NCI-H526 (cell line): ENCODE measurements at places on chromosomes 7 and 10.

DNA sequence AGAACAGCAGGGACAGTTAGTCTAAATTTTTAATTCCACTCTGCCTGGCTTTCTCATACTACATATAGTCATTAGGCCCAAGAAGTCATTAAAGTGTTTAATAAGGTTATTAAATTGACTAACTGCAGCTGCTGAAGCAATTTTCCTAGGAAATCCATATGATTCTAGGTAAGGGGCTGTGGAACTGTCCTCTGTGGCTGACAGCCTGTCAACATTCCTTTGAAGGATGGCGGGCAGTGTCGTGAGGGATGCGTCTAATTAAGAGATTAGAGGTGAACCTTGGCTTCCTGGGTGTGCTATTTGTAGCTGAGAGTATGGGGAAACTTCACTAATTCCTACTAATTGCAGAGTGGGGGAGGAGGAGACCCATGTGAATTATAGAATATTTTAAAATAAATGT lies 64.6 kb downstream of the SNX10 start:
- no peak for DNase-seq

DNA sequence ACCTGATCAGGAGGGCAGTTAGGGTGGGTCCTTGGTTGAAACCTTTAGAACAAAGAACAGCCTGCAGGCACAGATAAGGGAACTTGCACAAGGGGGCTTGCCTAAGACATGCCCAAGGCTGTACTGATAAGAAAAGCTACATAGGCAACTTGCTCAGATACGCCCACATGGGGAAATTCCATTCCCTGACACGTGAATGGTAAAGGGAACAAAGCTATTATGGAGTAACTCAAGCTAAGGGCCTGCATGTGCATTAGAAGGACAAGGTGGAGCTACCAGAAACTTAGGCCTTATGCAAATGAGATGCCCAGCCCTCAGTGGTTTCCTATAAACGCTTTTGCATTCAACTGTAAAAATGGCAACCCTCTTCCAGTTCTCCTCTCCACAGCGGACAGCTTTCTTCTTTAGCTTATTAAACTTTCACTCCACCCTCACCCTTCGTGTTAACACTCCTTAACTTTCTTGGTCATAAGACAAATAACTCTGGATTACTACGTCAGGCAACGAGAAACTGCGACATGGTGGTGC lies 1192.1 kb upstream of the CELF2 start:
- DNase-seq, result peak; percentile 1

DNA sequence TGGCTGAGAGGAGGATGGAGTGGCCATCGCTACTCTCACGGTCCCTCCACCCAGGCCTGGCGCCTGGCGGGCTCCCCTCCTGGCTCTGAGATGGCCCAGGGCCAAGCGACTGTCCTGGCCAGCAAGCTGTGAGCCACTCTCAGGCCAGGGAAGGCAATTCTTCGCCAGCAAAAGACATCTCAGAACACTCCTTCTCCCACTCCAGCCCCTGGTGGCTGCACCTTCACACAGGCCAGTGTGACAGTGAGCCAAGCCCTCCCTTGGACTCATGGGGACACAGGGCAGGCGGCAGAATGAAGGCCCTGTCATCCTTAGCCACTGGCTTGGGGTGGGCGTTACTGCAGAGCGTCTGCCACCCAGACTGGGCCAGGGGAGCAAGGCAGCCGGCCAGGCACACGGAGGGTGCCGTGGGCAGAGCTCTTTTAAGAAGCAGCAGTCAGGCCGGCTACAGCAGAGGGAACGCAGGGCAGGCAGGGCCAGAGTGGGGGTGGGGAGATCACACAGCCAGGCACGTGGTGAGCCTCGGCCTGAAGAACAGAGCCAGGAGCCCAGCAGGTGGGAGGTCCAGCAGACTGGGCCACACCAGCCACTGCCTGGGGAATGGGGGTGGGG lies 14.4 kb downstream of the STK32C start:
- DNase-seq, result no peak

DNA sequence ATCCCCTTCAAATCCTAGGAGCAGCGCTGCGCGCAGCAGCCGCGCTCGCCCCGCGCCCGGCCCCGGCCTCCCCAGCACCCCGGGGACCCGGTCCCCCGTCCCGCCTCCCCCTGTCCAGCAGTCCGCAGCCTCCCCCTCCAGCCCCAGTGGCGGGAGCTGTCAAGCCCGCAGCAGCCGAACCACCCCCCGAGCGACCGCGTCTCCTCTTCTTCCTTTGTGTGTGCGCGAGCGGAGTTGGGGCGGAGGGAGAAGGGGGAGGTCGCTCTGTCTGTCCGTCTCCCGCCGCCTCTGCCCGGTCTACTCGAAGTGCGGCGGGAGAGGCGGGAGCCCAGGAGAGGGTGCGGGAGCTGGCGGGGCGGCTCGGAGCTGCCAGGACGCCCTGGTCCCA lies 375 bp upstream of the CHN2 start:
- peak; percentile 74 for DNase-seq

GRCh38 chr10:78742730-78743615 lies 325.8 kb upstream of the ZMIZ1 start:
- DNase-seq, result no peak

DNA sequence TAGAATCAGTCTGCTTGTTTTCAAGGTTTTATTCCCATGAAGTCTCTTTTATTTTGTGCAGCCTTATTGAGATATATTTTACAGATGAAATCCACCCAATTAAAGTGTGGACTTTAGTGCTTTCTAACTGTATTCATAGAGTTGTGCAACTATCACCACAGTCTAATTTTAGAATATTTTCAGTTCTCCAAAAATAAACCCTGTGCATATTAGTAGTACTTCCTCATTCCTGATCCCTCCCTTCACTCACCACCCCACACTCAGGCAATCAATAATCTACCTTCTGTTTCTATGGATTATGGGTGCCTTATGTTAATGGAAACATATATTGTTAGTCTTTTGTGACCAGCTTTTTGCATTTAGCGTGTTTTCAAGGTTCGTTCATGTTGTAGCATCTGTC lies 185.7 kb upstream of the TMEM72 start:
- DNase-seq, result no peak

DNA sequence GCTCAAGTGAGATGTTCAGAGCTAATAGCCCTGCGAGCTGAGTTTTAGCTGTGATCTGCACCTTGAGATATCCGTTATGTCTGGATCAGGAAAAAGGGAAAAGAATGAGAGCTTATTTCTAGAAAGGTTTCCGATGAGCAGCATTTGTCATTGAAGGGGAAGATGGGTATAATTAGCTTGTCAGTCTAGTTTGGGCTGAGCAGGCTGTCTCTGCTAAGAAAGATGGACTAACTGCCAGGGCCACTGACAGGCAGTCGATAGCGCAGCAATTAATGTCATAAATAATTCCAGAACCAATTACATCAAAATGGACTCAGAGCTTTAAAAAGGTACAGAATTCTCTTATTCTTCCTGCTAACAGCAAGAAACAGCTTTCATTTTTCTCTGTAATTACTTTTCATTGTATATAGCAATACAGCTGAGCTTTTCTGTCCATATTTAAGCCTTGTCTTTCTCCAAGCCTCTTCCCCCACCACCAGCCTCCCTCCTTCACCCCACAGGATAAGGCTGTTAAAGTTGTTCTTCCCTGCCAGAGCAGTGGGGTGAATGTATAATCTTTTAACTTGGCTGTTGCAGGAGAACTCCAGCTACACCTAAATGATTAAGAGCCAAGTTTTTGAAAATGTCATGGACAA lies 1006.5 kb downstream of the KCNMA1 start:
- DNase-seq, result no peak

DNA sequence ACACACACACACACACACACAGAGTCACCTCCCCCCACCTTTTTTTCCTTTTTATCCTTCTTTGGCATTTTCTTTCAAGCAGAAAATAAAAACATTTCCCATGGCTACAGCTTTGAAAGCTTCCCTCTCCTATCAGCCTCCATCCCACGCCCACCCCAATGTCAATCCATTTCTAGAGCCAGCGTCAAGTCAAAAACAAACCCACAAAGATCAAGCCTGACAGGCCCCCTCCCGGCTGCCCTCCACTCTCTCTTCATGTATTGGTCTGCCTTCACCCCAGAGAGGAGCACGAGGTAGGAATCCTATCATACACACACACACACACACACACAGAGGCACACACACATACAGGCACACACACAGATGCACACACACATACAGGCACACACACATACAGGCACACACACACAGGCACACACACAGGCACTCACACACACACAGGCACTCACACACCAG lies 8.0 kb upstream of the TNRC18 start:
- no peak for DNase-seq

GRCh38 chr10:123134915-123135414 lies 805 bp upstream of the HMX3 start:
- DNase-seq, result peak; percentile 88

DNA sequence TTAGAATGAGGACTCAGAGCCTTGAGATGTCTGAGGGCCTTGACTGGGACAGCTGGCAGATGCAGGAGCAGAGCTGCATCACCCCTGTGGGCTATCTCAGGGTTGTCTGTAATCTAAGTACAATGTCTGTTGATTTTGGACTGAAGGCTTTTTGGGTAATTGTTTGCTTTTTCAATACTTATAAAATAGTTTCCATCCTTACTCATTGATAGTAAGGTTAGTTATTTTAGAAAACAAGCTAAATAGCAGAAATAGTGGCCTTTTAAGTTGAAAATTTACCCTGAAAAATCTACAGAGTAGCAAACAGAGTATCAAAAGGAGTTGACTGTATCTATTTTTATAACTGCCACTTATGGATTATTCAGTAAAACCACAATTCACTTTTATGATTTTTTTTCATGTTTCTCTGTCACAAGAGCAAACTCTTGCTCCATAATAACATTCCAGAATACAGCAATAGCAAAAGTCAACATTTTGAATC lies 179.7 kb downstream of the CFTR start:
- DNase-seq, result no peak

GRCh38 chr10:12337453-12338372 lies 11.6 kb upstream of the CAMK1D start:
- DNase-seq, result no peak

GRCh38 chr7:96069401-96069800 lies 252.5 kb downstream of the SLC25A13 start:
- peak; percentile 95 for DNase-seq

DNA sequence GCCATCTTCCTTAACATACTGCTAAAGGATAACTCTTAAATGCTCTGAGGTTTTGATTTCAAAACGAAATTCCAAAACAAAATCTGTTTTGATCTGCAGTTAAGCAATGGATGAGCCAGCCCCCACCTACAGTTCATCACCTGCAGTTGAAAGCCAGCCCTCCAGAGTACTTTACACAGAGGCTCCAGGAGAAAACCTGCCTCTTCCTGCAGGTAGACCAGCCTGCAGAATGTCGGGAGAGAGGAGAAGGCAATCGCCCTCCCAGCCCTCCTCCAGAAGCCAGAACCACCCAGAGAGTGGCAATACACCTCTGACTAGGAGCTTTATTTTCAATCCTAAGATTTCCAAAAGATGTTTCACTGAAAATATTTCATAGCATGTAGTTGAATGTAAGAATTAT lies 798.1 kb downstream of the GATA3 start:
- DNase-seq, result no peak

- no peak for DNase-seq
Observed at GRCh38 chr10:118792526-118792925, 37.8 kb upstream of the CACUL1 start.

- DNase-seq, result no peak
Observed at GRCh38 chr10:104307576-104308438, 30.5 kb downstream of the ITPRIP start.

- peak; percentile 63 for DNase-seq
Observed at GRCh38 chr7:31892099-31892829, 177.9 kb downstream of the PDE1C start.

DNA sequence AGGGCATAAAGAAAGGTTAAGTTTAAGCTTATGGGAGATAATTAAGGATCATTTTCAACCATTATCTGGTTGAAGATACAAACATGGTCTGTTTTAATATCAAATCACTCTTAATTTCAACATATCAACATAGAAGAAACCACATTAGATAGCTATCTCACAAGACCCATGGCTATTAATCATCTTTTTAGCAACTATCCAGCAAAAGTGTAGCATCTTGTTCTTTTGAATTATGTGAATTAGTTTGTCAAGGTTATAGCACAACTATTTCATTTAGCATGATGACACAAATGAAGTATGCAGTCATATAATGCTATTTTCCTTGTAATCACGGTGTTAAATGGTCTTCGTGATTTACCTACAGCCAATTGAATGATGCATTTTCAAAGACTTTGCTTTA lies 58.9 kb upstream of the PPP1R9A start:
- no peak for DNase-seq
